NCI-H774 (cell line): ENCODE measurements at places on chromosomes 4 and X.

DNA sequence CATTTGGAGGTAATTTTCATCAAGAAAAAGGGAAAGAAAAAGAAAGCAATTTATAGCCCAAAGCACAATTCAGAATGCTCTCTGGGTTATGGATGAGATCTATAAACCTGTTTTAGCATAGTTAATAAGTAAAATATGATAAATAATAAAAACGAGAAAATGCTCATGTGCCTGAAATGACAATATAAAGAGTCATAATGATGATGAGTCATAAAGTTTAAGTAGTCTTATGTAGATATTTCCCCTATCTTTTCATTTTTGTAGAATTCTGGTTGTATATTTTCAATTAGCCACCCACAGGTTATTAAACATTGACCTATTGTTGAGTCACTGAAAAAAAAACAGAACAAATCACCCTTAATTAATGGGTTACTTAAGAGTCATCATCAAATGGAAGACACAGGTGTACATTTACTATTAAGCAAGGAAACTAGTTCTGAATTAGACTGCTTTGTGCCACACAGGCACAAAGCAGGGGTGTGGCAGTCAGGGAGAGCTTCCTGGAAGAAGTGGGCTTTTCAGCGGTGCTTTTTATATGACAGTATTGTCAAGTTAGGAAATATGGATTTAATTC lies 29.3 kb downstream of the BEND4 start:
- DNase-seq: no peak

- DNase-seq: no peak
These were observed 1.1 kb downstream of the ARHGAP36 start for GRCh38 chrX:131059246-131059645.

GRCh38 chr4:35684755-35685154 lies 559.6 kb downstream of the ARAP2 start:
- no peak for DNase-seq

- DNase-seq: no peak
These were observed 8.6 kb upstream of the ARHGAP10 start for GRCh38 chr4:147723326-147723725.

DNA sequence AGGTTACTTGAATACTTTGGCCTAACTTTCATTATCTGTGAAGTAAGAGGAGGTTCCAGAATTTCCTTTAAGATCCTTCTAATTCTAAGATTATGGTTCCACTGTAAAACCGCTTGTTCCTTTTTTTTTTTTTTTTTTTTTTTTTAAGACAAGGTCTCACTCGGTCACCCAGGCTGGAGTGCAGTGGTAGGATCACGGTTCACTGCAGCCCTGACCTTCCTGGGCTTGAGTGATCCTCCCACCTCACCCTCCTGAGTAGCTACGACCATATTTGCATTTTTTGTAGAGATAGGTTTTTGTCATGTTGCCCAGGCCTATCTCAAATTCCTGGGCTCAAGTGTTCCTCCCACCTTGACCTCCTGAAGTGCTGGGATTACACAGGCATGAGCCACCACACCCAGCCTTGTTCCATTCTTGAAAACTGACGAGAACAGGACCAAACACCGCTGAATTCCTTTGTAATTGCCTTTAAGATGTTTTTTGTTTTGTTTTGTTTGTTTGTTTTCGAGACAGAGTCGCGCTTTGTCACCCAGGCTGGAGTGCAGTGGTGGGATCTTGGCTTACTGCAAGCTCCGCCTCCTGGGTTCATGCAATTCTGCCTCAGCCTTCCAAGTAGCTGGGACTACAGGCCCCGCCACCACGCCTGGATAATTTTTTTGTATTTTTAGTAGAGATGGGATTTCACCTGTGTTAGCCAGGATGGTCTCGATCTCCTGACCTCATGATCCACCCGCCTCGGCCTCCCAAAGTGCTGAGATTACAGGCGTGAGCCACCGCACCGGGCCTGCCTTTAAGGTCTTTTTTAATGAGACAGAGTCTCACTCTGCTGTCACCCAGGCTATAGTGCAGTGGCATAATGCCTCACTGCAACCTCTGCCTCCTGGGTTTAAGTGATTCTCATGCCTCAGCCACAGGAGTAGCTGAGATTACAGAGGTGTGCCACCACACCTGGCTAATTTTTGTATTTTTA lies 6.8 kb downstream of the PDS5A start:
- no peak for DNase-seq

DNA sequence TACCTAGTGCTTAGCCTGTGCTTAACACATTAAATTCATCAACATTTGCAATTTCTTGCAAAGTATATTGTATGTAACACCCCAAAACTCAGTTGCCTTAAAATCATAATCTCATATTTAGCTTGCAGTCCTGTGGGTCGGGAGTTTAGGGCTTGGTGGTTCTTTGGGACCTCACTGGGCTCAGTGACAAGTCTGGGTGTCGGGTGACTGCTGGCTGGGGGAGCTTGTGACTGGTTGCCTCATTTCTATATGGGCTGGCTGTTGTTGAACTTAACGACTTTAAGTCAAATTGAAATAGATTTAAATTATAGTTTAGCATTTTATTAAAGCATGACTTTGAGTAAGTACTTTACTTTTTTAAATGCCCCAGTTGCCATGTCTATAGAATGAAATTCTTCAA lies 401.4 kb upstream of the NR3C2 start:
- no peak for DNase-seq

DNA sequence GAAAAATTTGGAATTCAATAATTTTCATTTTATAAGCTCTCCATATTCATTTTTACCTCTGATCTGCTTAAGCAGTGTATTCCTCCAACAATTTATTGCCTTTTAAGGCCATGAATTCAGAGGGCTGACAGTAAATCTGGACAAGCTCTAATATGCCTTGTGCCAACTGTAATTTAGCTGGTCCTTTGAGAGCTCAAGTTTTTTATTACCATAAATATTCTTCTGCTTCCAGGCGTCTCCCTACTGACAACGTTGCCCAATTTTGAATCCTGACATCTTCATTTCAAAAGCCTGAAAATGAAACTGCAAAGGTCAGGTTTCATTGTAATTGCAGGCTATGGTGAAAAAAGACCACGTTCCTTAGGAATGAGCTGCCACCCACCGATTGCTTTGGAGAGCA lies 95.8 kb upstream of the GEMIN8 start:
- DNase-seq: no peak

DNA sequence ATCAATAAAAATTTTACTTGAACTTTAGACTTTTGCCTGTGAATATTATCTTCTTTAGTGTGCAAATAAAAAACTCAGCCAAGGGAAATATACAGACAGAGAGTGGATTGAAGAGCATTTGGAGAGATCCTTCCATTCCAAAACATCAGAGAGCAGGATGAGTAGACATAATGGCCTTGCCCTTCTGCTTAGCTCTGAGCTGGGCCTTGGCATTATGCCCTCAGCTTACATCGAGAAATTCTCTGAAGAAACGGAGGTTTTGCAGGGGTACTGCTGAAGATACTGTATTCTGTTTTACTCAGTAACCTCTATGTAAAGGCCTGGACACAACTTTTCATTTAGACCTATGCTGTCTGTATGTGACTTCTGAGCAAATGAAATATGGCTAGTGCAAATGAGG lies 317.4 kb downstream of the STIM2 start:
- DNase-seq: no peak

- DNase-seq: no peak
These were observed 3.7 kb downstream of the DOCK11 start for GRCh38 chrX:118499295-118499694.

- no peak for DNase-seq
These were observed 18.5 kb upstream of the CXCL8 start for GRCh38 chr4:73721909-73722308.

- no peak for DNase-seq
These were observed 62.2 kb downstream of the NOCT start for GRCh38 chr4:139077567-139078355.

DNA sequence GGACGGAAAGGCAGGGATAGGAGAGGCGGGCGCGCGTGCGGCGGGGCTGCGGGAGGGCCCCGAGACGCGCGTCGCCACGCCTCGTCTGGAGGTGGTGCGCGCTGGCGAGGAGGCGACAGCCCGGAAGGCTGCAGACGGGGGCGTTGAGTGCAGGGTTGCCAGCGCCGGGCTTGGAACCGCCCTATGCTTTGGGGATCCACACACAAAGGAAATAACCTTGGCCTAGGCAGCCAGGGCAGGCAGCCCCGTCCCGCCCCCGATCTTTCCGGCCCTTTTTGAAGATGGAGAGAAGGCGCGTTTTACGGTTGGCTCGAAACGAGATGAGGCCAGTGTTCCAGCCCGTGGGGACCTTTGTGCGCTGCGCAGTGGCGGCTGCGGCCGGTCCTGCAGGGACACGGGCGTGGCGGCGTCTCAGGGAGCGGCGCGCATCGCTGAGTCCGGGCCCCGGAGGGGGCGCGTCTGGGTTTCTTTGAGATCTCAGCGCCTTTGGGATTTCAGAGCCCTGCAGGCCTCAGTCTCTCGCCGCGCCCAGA lies 50.8 kb upstream of the TRIM2 start:
- DNase-seq: peak; percentile 32

DNA sequence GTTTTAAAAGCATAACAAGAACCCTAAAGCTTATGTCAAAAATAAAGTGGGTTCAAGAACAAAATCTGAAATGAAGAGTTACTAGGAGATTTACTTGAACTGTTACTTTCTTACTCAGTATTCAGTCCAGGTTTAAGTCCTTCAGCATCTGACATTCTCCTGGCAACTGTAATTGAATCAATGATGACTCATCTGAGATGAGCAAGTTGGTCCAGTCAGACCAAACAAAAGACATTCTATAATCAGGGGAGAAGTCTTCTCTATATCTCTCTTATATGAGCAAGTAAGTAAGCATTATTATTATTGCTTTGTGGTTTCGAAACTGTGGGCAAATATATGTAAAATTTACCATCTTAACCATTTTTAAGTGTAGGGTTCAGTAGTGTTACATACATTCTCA lies 34.6 kb downstream of the MAP9 start:
- DNase-seq: no peak

DNA sequence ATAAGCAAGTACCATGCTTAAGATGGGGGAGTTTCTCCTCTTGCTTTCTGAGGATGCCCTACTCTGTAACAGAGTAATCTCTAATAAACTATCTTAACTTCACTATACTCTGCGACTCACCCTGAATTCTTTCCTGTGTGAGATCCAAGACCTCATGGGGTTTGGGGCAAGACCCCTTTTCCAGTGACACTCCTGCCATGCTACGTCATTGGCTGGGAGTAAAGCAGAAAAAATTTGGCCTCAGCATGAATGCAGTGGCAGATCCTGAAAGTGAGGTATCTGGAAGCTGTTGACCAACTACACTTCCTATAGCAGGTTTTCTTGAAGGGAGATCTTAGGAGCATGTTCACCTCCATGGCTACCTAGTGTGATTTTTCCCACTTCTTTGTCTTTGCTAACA lies 109.1 kb upstream of the MED14 start:
- DNase-seq: no peak
